ENCODE measurements at places on chromosomes 12 and 14.

GRCh38 chr12:121883315-121883660, 5.3 kb upstream of the PSMD9 start:
- no peak for DNase-seq

- no peak for DNase-seq
Measured at GRCh38 chr14:47785058-47785457, 109.7 kb upstream of the MDGA2 start.

DNA sequence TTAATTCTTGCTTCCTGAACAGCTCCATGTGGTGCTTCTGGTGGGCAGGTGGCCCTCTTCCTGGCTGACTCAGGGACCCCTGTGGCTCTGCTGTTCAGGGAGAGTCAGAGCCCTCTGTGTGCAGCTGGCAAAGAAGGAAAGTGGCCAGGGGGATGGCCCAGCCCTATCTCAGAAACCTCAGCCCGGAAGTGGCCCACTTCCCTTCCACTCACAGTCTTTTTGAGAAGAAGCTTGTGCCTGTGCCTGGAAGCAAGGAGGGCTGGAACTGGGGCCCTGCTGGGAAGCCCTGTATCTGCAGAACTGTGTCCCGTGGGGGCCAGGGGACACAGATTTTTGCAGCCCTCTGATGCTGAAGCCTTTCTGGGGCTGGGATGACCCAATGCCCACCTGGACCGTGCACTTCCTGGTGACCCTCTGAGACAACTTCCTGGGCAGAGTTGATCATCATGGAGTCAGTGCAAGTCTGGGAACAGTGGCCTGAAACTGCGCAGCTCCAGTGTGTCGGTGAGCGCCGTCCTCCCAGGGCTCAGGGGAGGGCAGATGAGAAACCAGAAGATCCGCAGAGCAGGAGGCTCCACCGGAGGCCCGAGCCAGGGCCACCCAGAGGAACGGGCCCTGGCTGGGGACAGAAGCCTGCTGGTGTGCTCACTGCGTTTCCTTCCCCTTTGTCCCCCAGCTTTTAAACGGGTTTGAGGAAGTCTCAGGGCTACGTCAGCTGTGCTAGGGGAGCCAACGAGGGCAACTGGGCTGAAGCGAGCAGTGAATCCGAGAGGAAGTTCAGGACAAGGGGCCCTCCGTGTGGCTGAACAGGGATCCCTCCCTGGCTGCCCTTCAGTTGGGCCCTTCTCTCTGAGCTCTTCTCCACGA, 217.4 kb upstream of the RTL1 start:
- DNase-seq = no peak

- DNase-seq = no peak
Measured at GRCh38 chr12:64558754-64559153, 51.5 kb upstream of the RASSF3 start.

DNA sequence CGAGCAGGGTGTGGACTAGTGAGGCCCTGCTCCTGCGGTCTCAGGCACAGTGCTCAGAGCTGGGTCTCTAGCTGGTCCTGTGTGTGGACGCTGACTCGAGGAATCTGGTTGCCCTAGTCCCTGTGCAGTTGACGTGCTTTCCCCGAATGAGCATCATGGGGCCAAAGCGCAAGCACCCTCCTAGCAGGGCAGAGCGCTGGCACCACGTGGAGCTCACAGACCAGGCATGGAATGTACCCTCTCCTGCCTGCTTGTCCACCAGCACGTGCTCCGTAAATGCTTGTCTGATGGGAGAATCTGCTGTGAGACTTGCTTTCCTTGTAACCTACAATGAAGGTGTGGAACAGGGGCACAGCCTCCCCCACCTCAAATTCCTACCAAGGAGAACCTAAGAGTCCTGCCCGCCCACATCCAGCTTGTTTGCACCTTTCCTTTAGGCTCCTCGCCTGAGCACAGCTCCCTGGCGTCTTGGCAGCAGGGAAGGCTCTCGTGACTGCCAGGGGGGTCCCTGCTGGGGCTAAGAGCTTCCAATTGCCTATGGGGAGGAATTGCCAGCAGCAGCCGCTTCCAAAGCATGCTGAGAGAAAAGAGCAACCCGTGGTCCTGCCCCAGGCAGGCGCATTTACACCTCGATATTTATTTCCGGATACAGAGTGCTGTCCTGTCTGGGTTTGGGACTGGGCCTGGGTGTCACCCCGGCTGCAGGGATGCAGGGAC, 125.0 kb downstream of the PIWIL1 start:
- no peak for DNase-seq

GRCh38 chr12:107519906-107520859, 165.4 kb upstream of the PWP1 start:
- no peak for DNase-seq

GRCh38 chr12:110537605-110538409, 35.7 kb downstream of the RAD9B start:
- no peak for DNase-seq

- no peak for DNase-seq
Measured at GRCh38 chr14:50669441-50669986, 1.4 kb upstream of the SAV1 start.

GRCh38 chr14:85319101-85319500, 210.8 kb upstream of the FLRT2 start:
- DNase-seq = no peak

- DNase-seq = no peak
Measured at GRCh38 chr12:80636832-80637231, 70.6 kb upstream of the MYF6 start.

DNA sequence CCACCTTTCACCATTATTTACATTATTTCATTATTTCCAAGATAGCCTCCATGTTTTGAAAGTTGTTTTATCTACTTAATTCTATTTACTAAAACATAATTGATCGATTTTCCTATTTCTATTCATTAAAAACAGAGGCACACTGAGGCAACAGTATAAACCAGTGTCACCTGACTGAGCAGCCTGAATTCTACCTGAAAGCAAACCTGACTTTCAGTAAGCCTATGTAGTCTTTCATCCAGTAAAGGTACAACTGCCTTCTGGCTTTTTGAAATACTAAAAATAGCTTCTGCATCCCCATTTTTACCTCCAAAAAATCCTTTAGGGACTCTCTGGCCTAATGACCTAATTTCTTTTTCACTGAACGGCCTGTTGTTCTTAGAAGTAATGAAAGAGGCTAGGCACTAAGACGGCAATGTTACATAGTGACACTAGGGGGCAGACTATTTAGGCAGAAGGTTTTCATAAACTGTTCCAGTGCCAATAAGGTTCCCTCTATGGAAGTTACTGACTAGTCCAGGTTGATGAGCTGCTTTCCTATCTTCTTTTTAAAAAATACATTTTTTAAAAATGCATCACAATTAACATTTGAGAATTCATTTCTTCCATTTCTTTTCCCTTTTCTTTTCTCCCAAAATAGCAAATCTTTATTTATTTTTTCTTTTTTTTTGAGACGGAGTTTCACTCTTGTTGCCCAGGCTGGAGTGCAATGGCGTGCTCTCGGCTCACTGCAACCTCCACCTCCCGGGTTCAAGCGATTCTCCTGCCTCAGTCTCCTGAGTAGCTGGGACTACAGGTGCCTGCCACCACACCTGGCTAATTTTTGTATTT, 17.5 kb downstream of the ANAPC5 start:
- DNase-seq = peak; percentile 44

GRCh38 chr14:36293824-36294223, 26.6 kb downstream of the MBIP start:
- DNase-seq = no peak

- no peak for DNase-seq
Measured at GRCh38 chr12:61879229-61879628, 381.0 kb upstream of the USP15 start.

DNA sequence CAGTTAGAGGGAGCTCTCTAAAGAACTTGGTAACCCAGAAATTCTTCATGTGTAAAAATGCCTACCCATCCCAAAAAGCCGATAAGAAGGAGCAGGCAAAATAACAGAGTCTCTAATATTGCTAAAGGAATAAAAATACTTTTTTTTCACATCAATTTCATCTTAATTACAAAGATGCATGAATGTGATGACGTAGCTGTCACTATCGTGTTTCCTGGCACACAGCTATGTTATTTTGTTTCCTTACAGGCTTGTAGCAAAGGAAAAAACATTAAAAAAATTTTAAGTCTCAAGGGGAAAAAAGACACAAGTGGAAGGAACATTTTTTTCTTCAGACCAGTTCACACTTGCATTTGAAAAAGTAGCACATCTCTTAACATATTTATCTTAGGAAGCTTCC, 10.3 kb upstream of the LGALS3 start:
- no peak for DNase-seq

GRCh38 chr14:99516871-99517642, 35.8 kb downstream of the CCNK start:
- no peak for DNase-seq

- DNase-seq = peak; percentile 95
Measured at GRCh38 chr14:102524451-102525218, 15.1 kb upstream of the ANKRD9 start.

- no peak for DNase-seq
Measured at GRCh38 chr12:68963856-68964745, 31.1 kb upstream of the CPM start.

DNA sequence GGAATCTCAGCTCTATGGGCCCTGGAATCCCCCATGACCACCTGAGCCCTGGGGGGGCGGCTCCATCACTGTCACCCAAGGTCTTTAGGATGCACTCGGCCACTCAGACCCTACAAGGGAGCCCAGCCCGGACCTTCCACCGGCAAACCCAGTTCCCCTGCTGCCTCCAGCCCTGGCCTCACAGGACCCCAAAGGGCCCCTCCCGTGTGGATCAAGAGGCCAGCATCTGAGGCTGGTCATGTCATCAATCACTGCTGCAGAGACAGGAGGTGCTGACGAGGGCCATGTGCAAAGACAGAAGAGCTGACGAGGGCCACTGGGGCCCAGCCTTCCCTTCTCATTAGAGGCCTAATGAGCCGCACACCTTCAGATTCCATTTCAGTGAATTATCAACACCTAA, 39.0 kb upstream of the SFSWAP start:
- no peak for DNase-seq

GRCh38 chr14:61533513-61534255, 161.6 kb upstream of the HIF1A start:
- DNase-seq = no peak

- no peak for DNase-seq
Measured at GRCh38 chr12:98997899-98998298, 352.8 kb downstream of the APAF1 start.

DNA sequence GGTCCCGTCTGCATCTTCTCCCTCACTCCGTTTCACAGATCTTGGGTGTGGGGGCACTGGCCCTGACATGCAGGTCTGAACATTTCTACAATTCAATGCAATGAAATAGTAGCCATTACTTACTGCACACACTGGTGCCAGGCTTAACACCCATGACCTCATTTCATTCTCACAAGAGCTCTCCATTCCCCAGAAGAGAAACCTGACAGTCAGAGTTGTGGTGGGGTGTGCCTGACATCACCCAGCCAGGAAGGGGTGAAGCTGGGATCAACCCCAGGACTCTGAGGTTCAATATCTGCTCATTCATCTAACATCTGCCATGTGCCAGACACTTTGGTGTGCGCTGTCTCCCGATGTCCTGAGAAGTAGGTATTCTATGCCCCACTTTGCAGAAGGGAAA, 34.7 kb downstream of the MVK start:
- DNase-seq = no peak

DNA sequence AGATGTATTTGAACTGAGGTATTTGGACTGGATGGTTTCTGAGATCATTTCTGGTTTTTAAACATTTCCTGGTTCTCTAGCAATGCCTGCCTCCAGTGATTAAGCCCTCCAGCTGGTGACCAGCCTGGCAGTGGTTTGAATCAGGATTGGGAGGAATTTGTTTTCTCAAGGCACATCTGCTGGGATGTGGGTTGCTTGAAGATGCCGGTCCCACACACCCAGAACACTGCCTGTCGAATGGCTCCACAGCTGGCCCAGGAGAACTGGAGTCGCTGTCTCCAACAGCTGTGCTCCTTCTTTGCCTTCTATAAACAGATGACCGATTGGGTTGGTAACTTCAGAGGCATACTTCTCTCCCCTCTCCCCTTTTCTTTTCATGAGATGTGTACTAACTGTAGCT, 258.0 kb upstream of the DDHD1 start:
- DNase-seq = no peak

DNA sequence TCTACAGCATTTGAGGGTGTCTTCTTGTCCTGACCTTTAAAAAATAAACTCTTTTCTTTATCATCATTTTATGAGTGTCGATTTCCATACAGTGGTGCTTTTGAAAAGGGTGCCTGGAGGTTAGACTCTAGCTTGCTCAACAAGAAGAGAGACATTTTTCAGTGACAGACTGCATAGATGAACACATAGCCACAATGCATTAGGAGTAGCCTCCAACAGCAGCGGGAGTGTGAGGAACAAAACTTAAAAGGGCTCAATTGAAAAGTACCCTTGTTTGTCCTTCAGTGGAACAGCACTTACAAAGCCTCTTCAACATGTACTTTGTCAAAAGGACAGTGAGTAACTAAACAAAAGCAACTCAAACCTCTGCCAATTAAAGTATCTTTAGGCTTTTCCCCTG, 119.3 kb downstream of the SOX5 start:
- DNase-seq = no peak

Measured in NT2/D1 (cell line).